ENCODE measurements at places on chromosomes 1 and 21.

GRCh38 chr1:171595324-171595723 is 26.7 kb upstream of the MYOCOS start:
- DNase-seq, result no peak

DNA sequence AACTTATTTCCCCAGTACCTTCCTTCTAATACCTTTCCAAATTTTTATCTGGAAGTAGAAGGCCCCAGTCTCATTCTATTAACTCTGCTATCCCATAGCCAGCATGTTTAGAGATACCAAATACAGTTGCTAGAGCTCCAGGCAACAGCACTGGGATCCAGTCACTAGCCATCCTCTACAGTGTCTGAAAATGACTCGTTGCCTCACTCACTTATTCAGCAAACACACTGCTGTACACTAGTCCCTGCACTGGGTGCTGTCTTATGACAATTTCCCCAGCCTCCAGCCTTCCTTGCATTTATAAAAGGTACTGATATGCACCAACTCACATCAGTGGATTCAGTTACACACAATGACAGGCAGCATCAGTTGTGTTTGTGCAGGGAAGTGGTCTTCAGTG is 179.0 kb downstream of the DSCAM start:
- DNase-seq, result no peak

DNA sequence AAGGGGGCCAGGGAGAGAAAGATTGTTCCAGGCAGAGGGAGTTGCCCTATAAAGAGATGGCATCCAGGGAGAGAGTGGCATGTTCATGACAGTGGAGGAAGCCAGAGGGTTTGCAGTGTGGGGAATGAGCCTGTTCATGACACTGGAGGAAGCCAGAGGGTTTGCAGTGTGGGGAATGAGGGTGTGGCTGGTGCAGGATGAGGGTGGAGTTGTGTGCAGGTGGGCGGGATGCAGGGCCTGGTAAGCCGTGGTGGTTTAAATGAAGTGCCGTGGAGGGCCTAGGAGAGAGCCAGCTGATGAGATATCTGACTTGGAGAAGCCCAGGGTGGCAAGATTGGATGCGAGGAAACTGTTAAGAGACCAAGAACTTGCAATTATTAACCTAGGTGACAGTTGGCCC is 131.8 kb downstream of the CAMTA1 start:
- DNase-seq, result no peak

DNA sequence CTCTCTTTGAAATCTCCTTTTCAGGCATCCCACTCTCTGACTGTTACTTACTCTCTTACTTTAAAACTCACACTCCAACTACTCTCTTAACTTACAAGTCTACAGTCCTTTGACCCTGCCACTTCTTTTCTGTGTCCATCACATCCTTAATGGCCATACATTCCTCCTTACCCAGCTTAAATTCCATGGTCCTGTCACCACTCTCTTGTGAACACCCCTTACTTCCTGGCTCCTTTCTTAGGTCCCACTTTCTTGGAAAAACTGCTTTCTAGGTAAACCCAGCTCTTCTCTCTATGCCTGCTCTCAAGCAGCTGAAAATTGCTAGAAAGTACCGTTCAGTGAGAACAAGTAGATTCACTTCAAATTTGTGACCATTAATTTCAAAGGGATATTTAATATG is 109.1 kb downstream of the OLFML2B start:
- DNase-seq, result no peak

DNA sequence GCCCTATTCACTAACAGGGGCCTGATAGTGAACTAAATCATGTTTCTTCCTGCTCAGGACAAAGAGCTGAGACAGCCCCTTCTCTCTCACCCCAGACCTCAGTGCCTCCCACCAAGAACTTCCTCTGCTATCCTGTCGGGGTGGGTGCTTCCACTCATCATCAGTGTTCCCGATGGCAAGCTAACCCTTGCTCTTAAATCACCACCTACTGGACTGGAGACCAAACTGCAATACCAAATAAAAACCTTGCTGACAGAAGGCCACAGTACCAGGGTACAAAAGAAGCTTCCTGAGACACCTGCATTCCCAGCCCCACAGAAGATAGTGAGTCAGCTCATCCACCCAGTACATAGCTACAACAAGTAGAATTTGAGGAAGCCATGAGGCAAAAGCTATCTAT is 799.5 kb downstream of the LTN1 start:
- no peak for DNase-seq

DNA sequence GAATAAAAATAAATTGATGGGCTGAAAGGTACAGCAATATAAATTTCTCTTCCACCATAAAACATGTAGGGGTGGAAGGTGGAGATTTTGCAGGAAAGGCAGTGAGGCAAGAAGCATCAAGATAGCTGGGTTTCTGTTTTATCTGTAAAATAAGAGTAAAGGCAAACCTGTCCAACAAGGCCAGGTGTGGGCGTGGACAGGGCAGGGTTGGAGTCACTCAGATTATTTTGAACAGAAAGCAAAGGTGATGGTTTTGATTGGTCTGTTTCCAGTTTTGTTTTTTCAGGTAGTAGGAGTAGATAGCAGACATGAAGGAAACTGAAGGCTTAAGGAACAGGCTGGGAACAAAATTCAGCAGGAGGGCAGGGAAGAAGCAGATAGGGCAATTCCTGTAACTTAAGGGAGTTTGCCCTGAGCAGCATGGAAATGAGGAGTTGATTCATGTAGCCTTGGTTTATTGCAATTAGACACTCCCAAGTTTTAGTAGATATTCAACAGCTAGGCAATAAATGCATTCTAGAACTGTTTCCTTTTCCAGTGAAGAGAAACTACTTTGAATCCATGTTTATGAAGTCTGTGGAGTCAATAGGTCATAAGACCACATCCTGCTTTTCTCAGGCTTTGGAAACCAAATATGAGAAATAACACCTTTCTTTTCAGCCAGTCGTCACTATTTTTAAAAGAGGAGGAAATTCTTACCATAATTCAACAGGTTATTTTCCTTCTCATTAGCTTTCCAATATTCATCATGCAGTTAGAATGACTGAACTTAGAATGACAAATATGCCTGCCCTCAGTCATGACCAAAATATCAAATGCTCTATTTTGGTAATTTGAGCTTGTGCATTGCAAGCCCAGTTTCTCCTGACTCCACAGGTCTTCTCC is 38.7 kb upstream of the CD55 start:
- no peak for DNase-seq

- no peak for DNase-seq
These were observed at the start of gene CD53 for GRCh38 chr1:110872745-110873720. CD53 (plus strand) TSS chr1:110873148; CDS start chr1:110891409, 18,261 bp downstream.

GRCh38 chr1:23215751-23216449 is 1.4 kb downstream of the HTR1D start:
- DNase-seq, result no peak
